DMS79 (cell line): ENCODE measurements at places on chromosomes 1 and 21.

GRCh38 chr21:27739187-27739586 lies 772.3 kb upstream of the ADAMTS5 start:
- no peak for DNase-seq

GRCh38 chr1:206891412-206891811 lies 5.8 kb upstream of the IL24 start:
- no peak for DNase-seq

GRCh38 chr1:4674676-4675075 lies 20.3 kb downstream of the AJAP1 start:
- DNase-seq = no peak

GRCh38 chr21:35349376-35350080 lies 300.4 kb upstream of the RUNX1 start:
- DNase-seq = no peak

- no peak for DNase-seq
These were observed 4.4 kb upstream of the PYCR2 start for GRCh38 chr1:225928186-225929175.

GRCh38 chr21:42591170-42591869 lies 62.1 kb upstream of the PDE9A start:
- no peak for DNase-seq

GRCh38 chr1:200351826-200352549 lies 57.8 kb downstream of the ZNF281 start:
- no peak for DNase-seq

- DNase-seq = peak; percentile 94
These were observed 64.2 kb downstream of the SERINC2 start for GRCh38 chr1:31476891-31477846.

DNA sequence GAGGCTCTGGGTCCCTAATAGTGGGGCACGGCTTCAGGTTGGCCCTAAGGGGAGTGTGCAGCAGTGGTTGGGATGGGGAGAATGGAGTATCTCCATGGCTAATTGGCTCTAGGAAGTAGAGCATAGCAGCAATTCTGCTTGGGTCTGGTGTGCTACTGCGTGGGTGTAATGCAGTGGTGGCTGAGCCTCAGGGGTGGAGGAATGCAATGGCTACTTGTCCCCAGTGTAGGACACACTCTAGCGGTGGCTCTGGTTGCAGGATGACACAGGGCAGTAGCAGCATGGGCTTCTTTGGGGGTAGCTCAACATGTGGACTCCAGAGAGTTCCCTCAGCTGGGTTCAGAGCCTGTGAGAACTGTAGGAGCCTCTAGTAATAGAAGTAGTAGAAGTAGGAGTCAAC lies 91.2 kb upstream of the FAM78B start:
- DNase-seq = no peak

- no peak for DNase-seq
These were observed 664 bp downstream of the SLAMF1 start for GRCh38 chr1:160646180-160646579.

DNA sequence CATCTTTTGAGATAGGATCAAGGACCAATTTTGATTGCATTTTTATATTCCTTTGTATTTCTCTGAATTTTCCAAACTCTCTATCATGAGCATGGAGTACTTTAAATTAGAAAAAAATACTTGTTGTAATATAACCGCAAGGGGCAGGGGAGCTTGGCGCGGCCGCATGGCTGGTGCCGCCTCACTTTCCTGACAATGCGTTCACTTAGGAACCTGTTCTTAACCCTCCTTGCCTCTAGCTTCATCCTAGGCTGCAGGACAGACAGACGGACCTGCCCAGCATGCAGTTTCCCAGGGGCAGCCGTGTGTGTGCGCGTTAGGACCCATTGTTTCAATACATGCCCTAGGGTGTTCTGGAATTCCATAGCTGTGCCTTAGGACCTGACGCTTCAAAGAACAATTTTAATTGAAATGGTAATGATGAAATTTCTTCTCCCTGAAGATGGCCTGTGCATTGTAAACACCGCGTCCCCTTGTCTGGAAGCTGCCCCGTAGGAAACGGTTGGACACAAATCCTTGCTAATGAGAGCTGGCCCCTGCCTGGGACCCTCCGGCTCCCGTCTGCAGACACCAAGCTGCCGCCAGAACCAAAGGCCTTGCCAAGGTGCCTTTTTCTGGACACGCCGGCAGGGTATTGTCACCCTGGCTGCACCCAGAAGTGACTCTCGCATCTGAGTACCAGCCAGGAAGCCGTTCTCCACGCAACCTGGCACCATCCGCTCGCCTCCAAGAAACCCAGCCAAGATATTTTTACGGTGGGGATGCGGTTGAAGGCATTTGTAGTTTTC lies 466.4 kb downstream of the NPHP4 start:
- peak; percentile 40 for DNase-seq

GRCh38 chr1:188723332-188724020 lies 1754.2 kb downstream of the BRINP3 start:
- DNase-seq = no peak

DNA sequence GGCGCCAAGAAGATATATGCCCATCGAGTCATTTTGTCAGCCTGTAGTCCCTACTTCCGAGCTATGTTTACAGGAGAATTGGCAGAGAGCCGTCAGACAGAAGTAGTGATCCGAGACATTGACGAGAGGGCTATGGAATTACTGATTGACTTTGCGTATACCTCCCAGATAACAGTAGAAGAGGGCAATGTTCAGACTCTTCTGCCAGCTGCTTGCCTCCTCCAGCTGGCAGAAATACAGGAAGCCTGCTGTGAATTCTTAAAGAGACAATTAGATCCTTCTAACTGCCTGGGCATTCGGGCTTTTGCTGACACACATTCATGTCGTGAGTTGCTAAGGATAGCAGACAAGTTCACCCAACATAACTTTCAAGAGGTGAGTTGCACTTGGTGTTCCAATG lies 19.1 kb downstream of the KLHL20 start:
- no peak for DNase-seq

GRCh38 chr1:201652181-201652580 lies 113.3 kb downstream of the NAV1 start:
- DNase-seq = no peak

- no peak for DNase-seq
These were observed 82.4 kb upstream of the C21orf91 start for GRCh38 chr21:17901458-17902079.

- DNase-seq = no peak
These were observed 104.2 kb upstream of the TARDBP start for GRCh38 chr1:10908266-10908665.

DNA sequence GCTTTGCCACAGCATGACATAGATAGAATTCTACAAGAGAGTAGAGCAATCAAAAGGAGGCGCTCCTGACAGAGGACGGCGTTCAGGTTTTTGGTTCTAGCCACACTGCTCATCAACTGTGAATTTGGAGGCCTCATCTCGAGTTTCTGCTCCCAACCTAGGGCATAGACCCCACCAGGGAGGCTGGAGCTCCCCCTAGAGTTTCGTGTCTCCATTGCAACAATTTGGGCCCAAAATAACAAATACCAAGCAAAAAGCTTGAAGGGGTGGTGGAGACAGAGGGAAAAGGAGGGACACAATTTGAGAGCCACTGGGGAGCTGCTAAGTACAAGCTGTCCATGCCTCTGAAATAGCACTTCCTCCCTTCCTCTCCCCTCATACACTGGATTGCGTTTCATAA lies 297.0 kb downstream of the GPATCH2 start:
- DNase-seq = no peak

- DNase-seq = peak; percentile 36
These were observed 70.1 kb downstream of the PCBP3 start for GRCh38 chr21:45713613-45714012.

GRCh38 chr1:3460672-3461131 lies 6.2 kb downstream of the ARHGEF16 start:
- DNase-seq = no peak

DNA sequence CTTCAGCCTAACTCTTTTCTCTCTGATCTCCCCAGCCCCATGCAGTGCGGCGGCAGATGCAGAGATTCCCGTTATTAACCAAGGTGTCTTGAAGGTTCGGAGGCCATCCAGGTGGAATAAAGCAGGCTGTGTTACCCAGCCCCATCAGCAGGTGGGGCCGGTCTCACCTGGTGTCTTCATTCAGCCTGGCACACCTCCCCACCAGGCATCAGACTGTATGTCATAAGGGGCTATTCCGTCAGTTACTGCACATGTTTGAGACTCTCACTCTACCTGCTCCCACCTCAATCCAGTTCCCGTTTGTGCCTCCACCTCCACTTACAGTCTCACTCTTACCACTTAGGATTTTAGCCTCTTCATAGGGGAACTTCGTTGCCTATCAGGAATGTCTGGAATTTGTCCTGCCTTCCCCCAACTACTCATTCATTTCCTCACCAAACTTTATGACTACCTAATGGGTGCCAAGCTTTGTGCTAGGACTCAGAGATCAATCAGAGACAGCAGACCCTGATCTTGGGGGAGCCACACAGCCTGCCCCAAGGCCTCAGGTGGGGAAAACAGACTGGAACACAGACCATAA lies 170.2 kb downstream of the PLPP3 start:
- DNase-seq = no peak

DNA sequence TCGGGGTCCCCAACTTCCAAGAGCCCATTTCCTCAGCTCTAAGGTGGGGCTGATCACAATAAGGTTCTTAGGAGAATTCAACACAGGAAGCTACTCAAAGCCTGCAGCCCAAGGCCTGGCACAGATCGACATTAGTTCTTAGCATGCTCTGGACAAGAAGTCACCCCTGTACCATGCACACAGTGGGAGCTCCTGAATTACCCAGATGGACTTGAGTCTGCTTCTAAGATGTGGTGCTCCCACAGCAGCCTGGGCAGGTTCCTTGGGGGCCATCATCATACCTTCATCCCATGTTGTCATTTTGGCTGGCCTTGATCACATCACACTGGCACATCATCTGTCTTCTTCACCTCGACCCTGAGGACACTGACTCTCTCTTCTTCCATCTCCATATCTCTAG lies 153.3 kb upstream of the VAMP3 start:
- DNase-seq = no peak

DNA sequence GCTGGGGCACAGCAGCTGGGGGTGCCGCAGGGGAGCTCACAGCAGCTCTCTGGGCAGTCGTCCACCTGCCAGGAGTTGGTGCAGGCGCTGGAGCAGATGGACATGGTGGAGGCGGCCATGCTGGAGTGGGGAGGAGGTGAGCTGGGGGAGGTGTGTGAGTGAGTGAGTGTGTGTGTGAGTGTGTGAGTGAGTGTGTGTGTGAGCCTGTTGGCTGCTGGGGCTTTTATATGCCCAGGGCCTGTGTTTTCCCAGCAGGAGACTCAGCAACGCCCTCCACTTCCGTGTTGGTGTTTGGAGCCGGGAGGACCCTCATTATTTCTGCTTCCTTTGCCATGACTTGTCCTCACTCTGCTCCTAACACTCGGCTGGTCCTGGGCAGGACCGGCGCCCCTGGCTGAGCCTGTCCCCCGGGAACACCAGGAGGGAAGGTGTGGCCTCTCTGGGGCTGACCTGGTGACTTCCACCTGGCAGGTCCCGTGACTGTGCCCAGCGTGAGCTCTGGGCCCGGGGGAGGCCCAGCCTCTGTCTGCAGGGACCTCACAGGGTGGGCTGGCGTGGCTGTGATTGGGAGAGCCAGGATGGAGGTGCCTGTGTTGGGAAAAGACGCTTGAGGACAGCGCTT lies at the start of gene KRTAP10-2:
Gene KRTAP10-2 (minus strand): TSS at position 166 of the 622 bp plus-strand sequence. CDS start 47 bp downstream, at position 119.
- no peak for DNase-seq

GRCh38 chr1:150764617-150765101 lies 919 bp downstream of the CTSS start:
- DNase-seq = no peak

GRCh38 chr1:178534137-178534868 lies 21.4 kb downstream of the TEX35 start:
- no peak for DNase-seq

GRCh38 chr1:116943438-116943837 lies 33.7 kb downstream of the PTGFRN start:
- no peak for DNase-seq

DNA sequence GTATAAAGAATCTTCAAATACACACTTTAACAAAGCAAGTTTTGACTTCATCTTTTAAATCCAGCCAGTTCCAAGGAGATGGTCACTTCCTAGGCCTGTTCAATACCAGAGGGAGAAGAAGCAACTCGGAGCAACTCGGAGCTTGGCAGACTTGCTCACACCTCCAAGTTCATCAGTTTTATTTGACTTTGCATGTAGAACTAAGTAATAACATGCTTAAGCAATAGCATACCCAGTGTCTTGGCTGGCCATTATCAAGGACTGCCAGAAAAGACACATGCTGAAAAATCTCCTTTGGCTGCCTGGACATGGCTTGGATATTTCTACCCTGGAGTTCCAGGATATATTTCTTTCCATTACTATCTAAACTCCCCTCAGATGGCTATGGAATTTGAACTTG lies 52.6 kb downstream of the GNG12 start:
- DNase-seq = no peak

- DNase-seq = no peak
These were observed 257.5 kb upstream of the PRMT6 start for GRCh38 chr1:106798991-106799390.

- DNase-seq = no peak
These were observed 52.4 kb upstream of the GPR157 start for GRCh38 chr1:9181176-9181906.

GRCh38 chr1:231494439-231495110 lies 33.9 kb upstream of the TSNAX start:
- no peak for DNase-seq

- DNase-seq = peak; percentile 57
These were observed 627 bp upstream of the GNB1 start for GRCh38 chr1:1891349-1892078.

- DNase-seq = no peak
These were observed 555.6 kb downstream of the LTN1 start for GRCh38 chr21:28437061-28437460.

GRCh38 chr1:17212009-17212408 lies 7.1 kb downstream of the PADI1 start:
- no peak for DNase-seq

DNA sequence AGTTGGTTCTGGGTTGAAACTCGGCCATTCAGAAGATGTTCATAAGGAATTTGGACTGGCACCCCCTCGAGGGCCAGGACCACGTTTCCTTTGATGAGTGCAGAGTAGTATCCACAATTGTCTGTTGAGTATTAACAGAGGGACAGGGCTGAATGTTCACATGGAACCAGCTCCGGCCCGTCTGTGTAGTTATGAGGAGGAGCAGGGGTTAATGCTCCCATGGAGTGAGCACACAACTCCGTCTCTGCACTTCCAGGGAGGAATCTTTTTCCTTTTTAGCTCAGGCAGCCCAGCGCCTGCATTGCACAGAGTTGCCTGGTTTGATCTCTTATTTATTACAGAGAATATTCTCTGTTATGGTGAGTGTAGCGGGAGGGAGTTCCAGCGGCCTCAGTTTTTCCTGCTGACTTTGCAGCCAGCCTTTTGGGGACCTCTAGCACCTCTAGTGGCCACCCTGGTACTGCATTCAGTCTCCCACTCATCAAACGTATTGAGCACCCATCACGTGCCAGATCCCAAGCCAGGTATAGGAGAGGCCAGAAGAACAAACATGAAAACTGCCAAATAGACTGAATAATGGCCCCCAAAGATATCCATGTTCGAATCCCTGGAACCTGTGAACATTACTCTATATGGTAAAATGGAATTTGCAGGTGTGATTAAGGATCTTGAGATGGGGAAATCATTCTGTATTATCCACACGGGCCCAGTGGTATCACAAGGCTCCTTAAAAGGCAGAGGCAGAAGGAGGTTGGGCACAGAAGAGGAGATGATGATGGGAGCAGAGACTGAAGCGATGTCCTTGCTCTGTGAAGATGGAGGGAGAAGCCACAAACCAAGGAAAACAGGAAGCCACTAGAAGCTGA lies 167.7 kb upstream of the CSF3R start:
- no peak for DNase-seq
